HT1080 (cell line): ENCODE measurements at places on chromosomes 7 and 10. TPM values are rescaled to one million over a fixed set of nuclear protein-coding genes. Genes with fewer than 3 reads are reported as not detected.

The WIPF3 gene
- not detected in 2 replicates for total RNA-seq

The ELN gene
- not detected in 2 replicates for total RNA-seq

The MXI1 gene
- 12.7 and 18.5 TPM in 2 replicates for total RNA-seq

The C10orf105 gene
- total RNA-seq = not detected in 2 replicates

The PMPCB gene
- total RNA-seq = 65.4 and 68.6 TPM in 2 replicates

The ADARB2 gene
- 0.03 TPM in 1 of 2 replicates, not detected in the other for total RNA-seq

The TRIL gene
- total RNA-seq = not detected in 2 replicates

The PWWP2B gene
- 3.2 and 3.8 TPM in 2 replicates for total RNA-seq
